ENCODE measurements at places on chromosomes 6 and 20.

DNA sequence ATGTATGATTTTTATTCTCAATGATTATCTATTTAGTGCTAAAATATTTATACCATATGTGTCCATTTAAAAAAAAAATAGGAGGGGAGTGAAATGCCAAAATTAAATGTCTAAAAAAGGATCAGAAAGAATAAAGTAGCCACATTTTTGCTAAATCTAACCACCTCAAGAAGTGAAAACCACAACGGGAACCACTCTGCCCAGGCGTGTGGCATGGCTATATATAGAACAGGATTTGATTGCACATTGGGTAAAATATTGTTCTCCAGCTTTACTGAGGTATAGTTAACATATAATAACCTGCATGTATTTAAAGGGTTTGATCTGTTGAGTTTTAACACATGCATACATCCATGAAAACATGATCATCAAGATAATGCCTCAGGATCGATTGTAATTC lies 19.0 kb upstream of the AFDN start:
- no peak for DNase-seq

- DNase-seq = no peak
Observed at GRCh38 chr6:36751833-36752186, 54.2 kb downstream of the RAB44 start.

- no peak for DNase-seq
Observed at GRCh38 chr20:3318226-3318884, 79.4 kb upstream of the SLC4A11 start.

- no peak for DNase-seq
Observed at GRCh38 chr20:20491110-20491783, 123.3 kb downstream of the INSM1 start.

GRCh38 chr20:5268449-5268848 lies 48.3 kb downstream of the PROKR2 start:
- DNase-seq = no peak

DNA sequence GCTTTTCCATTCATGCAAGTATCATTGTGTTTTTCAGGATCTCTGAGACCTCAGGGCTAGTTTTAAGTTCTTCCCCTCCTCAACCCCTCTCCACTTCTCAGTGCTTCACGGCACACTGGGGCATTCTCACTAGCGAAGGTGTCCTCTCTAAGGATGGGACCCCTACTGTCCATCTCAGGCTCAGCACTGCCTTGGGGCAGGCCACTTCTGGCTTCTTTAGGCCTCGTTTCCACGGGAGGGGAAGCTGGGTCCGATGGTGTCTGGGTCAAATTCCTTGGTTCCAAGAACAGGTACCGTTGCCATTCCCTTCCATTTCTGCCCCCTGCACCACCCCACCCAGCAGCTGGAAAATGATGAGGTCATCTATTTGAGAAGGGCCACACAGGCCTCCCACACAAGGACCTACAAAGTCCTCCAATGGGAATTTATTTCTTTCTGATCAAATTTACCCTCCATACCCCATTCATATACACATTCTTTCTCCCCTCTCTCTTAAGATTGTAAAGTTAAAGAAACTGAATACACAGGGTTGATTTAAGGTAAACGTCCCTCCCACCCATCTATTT lies 17.2 kb downstream of the GNAS start:
- no peak for DNase-seq

DNA sequence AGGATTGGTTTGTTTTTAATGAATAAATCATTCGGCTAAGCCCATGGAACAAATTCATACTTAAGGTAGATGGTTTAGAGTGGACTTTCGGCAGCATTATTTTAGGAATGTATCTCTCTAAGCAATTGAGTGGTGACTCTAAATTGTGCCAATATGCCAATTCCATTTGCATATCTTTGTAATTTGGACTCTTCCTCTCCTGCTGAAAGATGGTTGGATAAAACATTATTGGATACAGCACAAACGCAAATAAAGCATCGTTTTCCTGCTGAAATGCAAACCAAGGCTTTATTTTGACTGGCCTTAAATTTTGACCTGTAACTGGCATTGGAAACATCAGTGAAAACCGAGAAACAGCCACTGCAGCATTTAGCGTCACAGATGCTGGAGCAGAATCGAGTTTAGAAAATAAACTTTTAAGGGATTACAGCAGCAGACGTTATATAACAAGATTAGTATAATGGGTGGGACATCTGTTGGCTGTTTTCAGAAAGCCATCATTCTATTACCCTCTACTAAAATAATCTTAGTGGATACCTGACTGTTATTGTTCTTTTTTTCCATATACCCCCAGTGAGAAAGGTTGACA lies 726.0 kb downstream of the KIF16B start:
- DNase-seq = no peak

GRCh38 chr6:21610341-21610740 lies 16.8 kb downstream of the SOX4 start:
- DNase-seq = peak; percentile 38

DNA sequence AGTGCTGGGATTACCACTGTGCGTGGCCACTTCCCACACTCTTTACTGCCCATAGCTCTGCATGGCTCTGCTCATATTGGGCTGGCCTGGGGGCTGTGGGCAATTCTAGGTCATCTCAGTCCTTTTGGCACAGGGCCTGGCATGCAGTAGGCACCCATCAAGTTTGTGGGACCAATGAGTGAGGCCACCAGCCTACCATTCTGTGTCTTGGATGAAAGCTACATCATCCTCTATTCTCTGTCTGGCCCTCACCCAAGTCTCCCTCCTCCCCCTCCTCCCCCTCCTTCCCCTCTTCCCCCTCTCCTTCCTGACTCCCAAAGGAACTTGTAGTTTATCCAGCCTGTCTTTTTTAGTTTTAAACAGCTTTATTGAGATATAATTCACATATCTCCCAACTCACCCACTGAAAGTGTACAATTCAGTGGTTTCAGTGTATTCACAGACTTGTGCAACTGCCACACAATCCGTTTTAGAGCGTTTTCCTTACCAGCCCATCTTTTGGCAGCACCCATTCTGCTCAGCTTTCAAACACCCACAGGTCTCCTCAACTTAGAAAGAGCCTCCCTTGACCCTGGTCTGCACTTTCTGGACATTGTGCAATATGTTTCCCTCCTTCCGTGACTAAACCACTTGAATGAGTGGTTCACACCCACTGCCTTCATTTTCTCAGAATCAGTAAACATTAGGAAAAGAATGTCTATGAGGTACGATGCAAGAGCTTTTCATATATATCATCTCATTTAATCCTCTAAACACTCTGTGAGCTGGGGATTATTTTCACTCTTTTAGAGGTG lies 21.5 kb upstream of the MRPS18A start:
- DNase-seq = peak; percentile 89

All from OCI-M1 (cell line).